IPS-NIHi11 (cell line): ENCODE measurements at places on chromosomes 13 and 19.

- DNase-seq: no peak
Measured at GRCh38 chr13:32222046-32222676, 93.0 kb downstream of the ZAR1L start.

- DNase-seq: no peak
Measured at GRCh38 chr19:52599241-52599640, 29.2 kb downstream of the ZNF701 start.

GRCh38 chr19:16297575-16298178 is 26.9 kb upstream of the KLF2 start:
- no peak for DNase-seq

- no peak for DNase-seq
Measured at GRCh38 chr19:41226874-41227390, 7.9 kb downstream of the AXL start.

DNA sequence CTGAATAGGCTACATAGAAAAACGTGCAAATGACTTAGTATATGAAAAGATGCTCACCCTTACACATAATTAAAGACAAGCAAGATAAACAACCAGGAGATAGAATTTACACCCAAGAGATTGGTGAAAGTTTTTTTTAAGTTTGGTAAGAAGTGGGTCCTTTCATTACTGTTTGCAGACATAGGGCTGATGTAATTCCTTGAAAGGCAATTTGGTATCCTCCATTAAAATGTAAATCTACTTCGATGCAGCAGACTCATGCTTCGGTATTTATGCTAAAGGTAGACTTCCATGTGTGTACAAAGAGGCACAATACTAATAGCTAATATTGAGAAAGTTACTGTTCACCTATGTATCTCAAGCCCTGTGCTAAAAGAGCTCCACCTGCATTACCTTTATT is 33.5 kb downstream of the CNMD start:
- DNase-seq: no peak

GRCh38 chr19:19460258-19460731 is 54.8 kb downstream of the GATAD2A start:
- no peak for DNase-seq

DNA sequence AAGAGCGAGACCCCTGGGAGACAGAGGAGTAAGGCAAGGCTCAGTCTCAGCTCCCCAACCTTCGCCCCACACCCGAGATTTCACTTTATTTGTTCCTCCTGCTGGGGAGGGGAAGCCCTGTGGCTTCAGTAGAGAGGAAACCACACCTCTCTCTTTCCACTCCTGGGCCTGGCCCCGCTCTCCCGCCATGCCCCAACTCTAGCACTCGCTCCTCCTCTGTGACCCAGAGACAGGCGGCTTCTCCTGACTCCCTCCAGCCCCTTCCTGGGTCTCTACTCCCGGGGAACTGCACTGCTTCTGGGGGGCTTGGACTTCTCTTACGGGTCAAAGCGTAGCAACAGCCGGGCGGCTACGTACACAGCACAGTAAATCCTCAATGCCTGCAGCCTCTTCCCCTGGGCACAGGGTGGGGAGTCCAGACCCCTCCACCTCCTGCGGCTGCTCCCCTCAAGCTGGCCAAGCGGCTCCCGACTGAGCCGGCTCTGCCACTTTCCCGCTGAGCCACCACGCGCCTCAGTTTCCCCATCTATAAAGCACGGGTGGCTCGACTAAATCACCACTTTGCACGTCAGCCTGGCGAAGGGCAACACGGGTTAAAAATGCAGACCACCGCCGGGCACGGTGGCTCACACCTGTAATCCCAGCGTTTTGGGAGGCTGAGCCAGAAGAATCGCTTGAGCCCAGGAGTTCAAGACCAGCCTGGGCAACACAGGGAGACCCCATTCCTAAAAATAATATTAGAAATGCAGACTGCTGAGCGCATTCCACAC is 1.4 kb downstream of the RNF126 start:
- DNase-seq: no peak

DNA sequence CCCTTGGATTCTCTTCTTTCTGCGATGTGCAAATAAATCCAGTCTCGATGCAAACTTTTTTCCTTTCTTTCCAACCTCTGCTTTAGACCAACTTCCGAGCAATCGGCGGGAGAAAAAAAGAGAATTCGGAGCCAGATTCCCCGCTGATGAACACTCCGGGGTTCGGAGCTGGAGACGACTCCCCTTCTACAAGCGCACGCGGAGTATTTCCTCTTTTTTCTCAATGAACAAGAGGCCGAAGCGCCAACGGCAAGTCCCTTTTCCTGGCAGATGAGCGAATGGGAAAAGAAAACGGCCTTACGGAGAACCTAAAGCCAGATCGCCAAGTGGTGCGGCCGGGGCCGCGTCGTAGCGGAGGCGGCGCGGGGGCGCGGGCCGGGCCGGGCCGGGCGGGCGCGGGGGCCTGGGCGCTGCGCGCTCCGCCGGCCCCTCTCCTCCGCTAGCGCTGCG is 250 bp downstream of the SPRY2 start:
- no peak for DNase-seq

DNA sequence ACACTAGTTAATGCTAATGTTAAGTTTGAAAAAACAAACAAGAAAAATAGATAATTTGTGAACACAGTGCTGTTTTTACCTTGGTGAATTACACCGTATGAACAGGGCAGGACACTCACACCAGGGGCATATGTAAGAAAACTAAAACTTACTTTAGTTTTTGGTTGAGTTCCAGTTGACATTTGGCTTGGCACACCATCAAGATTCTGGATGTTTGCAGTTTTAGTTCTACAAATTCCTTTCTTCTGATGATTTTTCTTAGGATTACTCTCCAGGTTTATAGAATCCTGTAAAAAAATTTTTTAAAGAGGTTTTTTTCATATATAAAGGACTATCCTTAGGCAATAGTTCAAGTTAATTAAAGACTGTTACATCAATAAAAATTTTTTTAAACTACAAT is 238.5 kb upstream of the STARD13 start:
- no peak for DNase-seq

DNA sequence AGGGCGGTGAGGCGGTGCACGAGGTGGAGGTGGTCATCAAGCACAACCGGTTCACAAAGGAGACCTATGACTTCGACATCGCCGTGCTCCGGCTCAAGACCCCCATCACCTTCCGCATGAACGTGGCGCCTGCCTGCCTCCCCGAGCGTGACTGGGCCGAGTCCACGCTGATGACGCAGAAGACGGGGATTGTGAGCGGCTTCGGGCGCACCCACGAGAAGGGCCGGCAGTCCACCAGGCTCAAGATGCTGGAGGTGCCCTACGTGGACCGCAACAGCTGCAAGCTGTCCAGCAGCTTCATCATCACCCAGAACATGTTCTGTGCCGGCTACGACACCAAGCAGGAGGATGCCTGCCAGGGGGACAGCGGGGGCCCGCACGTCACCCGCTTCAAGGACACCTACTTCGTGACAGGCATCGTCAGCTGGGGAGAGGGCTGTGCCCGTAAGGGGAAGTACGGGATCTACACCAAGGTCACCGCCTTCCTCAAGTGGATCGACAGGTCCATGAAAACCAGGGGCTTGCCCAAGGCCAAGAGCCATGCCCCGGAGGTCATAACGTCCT is 9.4 kb upstream of the PROZ start:
- DNase-seq: no peak

DNA sequence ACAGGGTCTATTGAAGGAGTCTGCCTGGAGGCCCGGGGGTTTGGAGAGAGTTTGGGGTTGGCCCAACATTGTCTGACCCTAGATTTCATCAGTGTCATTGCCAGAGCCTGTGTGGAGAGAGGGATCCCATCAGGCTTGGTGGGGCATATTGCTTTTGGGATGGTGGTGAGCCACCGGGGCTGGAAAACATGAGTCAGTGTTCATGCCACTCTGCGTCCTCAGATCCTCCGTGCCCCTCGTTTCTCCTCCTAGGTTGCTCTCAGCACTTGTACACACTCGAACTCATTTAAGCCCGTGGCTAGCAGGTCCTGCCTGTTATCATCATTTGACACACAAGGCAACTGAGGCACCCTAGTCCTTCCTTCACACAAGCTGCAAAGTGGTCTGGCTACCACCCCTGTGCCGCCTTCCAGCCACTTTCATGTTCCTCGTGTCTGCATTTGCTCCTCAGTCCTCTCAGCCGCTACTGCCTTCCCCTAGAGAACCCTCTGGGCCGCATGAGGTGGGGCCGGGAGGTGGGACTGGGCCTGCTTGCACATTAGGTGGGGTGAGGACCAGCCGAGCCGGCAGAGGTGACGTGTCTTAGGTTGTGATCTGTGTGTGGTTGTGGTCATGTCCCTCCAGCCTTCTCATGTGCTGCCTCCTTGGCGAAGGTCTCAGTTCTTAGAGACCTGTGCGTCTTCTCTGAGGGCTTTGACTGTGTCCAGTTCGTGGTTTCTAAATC is 3.6 kb downstream of the NACC1 start:
- no peak for DNase-seq
